ENCODE measurements at places on chromosomes 5 and 9.

DNA sequence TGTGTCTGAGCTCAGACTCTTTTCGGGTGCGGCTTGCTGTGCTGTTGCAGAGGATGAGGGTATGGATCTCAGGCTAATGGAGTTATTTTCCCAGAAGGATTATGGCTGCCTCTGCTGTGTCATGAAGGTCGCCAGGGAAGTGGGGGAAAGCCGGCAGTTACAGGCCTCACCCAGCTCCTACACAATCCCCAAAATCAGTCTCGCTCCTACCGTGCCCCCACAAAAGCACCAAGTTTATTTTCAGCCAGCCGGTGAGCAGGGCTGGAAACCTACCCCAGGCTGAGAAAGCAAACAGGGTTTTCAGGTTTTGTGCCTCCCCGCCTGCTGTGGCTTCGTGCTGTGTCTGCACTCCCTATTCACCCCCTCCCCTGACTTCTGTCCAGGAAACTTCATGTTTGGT lies 113.3 kb downstream of the SLC24A2 start:
- DNase-seq: no peak

GRCh38 chr9:75918154-75918553 lies 27.7 kb downstream of the PCSK5 start:
- no peak for DNase-seq

- DNase-seq: no peak
Measured at GRCh38 chr5:56507351-56507930, 274.3 kb upstream of the ANKRD55 start.

- DNase-seq: peak; percentile 45
Measured at GRCh38 chr5:43192558-43193180, 644 bp downstream of the NIM1K start.

GRCh38 chr5:93579692-93580062 lies 1.3 kb downstream of the NR2F1-AS1 start:
- DNase-seq: no peak

GRCh38 chr5:41410737-41411136 lies 99.7 kb downstream of the PLCXD3 start:
- no peak for DNase-seq

DNA sequence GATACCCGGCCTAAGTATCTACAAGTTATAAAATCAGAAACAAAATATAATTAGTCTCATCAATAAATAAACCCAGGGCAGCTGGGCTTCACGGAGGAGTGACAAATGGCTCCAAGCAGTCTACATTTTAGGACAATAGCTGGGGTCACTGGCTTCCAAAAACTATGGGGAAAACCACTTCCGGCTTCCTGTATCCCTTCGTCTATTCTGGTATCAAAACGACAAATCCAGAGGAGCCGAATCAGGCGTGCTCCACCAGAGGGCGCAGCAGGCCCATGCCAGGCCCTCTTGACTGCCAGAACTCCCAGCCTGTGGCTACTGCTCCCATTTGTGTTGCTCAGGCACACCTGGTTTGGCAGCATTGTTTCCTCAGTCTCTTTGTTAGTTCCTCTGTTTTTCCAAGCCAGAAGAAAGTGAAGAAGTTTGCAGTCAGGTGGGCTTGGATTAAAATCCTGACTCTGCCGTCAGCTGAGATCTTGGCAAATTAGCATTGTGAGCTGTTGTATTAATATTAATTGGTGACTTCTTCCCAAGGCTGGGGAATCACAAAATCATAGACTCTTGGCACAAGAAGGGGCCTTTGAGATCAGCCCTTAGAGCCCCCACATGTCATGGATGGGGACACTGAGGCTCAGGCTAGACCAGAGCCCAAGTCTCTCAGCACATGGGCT lies 11.6 kb upstream of the RAB14 start:
- DNase-seq: peak; percentile 79

- peak; percentile 88 for DNase-seq
Measured at GRCh38 chr9:72577212-72577753, 55.9 kb downstream of the TMC1 start.

DNA sequence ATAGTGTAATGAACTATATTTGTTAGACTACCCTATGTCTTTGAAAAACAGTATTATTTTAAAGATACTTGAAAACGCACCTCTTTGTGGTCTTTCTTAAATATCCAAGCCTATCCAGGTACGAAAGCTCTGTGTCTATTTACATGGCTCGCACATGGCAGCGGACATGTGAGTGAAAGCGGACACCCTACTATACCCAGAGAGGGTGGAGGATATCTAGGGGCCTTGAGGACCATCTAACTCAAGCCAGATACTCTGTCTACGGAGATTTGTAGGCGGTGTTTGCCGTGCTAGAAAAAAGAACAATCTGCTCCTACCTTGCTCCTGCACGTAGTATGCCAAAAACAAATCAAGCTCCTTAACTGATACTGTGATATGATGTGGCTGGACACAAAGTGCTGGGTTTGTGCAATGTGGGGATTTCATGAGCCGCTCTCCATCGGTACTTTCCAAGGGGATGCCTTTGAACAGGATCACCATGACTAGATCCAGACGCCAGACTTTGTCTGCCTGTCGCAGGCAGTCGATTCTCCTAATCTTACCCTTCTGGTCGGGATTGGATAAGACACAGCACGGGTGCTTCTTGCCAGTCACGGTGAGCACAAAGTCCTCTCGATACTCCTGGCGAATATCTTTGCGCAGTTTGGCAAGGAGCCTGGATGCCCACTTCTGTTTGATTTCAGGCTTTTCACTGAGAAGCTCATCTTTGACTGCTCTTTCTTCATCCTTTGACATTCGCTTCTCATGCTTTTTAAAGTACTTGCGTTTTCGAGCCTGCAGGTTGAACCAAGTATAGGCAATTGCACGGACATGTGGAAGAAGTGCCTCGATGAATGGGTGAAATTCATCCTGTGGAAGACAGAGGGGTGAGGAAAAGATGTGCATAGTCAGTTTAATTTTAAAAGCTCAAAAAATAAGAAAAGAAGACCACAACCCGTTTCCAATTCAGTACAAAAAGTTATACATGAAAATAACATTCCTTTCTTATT lies 7.0 kb downstream of the NFIB start:
- no peak for DNase-seq

DNA sequence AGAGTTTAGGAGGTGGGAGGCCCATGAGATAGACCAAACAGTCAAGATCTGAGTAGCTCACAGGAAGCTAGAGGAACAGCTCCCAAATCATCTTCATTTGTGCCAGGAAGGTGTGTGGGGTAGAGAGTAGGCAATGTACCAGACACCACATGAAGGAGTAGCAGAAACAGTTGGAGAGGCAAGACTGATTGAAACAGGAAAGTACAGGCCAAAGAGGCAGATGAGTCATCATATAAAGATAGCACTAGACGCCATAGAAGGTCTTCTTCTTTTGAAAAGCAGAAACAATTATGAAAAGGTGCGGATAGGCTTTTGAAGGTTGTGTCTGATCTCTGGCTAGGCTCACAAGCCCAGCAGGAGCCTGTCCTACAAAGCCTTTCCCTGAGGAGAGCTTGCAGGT lies 62.7 kb upstream of the PALM2AKAP2 start:
- peak; percentile 29 for DNase-seq

DNA sequence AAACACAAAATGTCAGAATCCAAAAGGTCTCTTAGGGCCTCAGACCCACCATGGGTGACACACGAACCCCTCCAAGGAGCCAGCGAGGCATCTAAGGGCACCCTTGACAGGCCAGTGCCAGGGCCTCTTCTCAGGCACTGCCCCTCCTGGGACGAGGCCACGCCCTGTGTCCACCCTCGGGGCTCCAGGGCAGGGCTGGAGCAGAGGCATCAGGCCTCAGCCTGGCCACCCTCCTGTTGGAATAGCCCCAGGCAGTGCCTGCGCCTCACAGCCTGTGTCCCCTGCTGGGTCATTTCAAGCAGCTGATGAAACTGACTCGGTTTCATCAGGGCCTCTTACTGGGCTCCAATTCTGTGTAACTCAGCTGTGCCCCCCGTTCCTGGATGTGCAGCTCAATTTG lies 32.8 kb upstream of the SUSD3 start:
- DNase-seq: no peak

GRCh38 chr5:116135344-116135743 lies 50.5 kb downstream of the COMMD10 start:
- no peak for DNase-seq

Data from iris pigment epithelial cell (primary cell).